ENCODE measurements at places on chromosomes 5 and 9. TPM values are rescaled to one million over a fixed set of nuclear protein-coding genes. Genes with fewer than 3 reads are reported as not detected.
A peak's percentile ranks its signal among the peaks of the same experiment; 100 is the strongest.

- no peak for DNase-seq
Observed at GRCh38 chr5:73444499-73445438, 3.8 kb downstream of the FOXD1 start.

PPP2R2B gene
- 3.5 TPM for total RNA-seq

DNA sequence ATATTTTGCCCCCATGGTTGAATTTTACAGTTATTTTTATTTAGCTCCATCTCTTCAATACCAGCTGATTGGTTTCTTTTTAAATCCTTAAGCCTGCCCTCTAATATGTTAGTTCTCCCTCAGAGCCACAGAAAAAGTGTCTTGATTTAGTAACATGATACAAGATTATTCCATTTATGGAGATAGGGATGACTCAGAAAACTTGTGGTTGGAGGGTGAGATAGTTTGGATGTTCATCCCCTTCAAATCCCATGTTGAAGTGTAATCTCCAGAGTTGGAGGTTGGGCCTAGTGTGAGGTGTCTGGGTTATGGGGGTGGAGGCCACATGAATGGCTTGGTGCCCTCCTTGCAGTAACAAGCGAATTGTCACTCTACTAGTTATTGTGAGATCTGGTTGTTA is 115.7 kb downstream of the FBXO38 start:
- no peak for DNase-seq

- DNase-seq = no peak
Observed at GRCh38 chr5:6847870-6848269, 134.6 kb downstream of the TENT4A start.

- peak; percentile 61 for DNase-seq
Observed at GRCh38 chr5:179325296-179326031, 19.8 kb downstream of the ADAMTS2 start.

DNA sequence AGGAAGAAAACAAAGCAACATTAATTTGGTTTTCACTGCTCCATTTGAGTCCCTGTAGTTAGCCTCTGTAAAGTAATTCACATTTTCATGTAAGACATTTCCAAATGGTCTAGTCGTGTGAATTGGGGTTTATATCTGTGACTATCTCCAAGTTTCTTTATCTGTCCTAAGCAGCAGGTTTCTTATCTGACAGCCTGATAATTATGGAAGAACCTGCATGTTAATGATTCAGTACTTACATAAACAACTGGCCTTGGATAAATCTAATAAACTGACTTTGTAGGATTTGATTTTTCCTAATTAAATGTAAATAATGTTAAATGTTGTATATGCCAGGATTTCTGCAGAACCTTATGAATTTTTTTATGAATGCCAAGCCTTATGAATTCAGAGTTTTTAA is 964.9 kb downstream of the NR2F1-AS1 start:
- DNase-seq = no peak

DNA sequence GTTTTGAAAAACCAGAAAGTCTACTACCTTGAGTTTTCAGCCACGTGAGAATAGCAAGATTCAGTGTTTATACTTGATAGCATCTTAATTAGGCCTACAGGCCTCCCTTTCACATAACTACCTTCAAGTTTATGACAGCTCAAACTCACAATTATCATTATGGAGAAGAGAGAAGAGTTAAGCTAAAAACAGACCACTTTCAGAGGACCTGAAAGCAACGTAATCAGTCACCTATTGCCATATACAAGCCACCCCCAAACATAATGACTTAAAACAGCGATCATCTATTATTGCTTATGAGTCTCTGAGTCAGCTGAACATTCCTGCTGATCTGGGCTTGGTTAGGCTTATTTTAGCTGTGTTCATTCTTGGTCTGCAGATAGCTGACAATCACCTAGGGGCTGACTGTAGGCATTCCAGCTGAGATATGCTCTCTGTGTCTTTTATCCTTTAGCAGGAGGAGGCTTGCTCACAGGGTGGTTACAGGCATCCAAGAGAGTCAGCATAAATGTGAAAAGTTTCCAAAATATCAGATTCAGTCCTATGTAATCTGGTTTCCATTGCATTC is 130.9 kb downstream of the COX7C start:
- DNase-seq = no peak

DNA sequence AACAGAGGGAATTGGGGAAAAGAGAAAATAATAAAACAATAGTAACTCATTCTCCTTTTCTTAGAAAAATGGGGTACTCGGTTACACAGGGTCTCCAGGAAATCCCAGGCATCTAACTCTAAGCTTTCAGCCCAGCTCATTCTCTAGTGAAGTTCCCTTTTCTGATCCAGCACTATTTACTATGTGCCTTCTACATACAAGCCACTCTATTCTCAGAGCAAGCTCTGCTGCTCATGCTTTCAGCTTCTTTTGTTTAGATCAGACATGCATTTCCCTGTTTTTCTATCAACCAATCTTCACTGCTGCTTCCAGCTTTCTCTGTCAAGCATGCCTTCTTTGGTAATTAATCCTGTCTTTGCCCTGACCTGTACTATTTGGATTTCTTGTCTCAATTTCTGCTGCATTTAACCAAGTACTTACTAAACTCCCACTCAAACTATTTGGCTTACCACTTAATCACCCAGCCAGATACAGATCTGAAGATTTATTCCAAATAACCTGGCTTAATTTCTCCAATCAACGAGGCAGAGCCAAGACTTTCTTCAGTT is 25.3 kb downstream of the OSMR start:
- no peak for DNase-seq

DNA sequence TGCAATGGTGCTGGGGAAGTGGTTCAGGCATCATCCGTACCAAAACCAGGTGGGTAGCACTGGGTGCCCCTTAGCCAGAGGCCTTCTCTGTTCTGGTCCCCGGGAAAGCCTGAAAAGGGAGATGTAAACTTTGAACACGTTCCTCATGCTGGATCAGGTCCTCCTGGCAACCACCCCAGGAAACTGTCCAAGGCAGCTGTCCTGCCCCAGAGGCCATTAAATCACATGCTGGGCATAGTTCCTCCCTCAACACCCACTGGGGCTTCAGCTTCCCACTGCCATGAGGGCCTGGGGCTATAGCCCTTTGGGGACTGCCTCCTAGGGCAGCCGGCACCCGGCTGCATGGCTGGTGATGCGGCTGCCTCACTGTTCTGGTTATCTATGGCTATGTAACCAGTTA is 228.9 kb upstream of the MVB12B start:
- DNase-seq = no peak

DNA sequence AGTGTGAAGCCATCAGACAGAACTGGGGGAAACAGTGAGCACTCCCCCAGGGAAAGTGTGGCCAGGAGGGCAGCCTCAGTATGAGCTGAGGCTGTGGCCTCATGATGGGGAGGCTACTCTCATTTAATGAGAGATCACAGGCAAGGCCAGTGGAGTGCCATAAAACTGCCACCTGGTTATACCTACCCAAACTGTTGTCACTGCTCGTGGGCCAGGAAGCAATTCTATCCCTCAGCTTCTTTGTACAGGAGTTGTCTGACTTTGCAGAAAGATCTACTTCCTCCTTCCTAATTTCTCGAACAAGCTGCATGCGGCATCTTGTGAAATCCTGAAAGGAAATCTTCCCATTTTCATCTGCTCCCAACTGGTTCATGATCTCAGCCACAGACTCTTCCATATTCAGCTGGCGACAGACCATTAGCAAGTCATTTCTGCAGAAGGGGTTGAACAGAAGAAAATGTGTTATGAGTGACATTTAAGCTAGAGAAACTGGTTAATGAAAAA is 50.0 kb downstream of the TSSK1B start:
- no peak for DNase-seq

IFNB1 gene
- not detected for total RNA-seq

DNA sequence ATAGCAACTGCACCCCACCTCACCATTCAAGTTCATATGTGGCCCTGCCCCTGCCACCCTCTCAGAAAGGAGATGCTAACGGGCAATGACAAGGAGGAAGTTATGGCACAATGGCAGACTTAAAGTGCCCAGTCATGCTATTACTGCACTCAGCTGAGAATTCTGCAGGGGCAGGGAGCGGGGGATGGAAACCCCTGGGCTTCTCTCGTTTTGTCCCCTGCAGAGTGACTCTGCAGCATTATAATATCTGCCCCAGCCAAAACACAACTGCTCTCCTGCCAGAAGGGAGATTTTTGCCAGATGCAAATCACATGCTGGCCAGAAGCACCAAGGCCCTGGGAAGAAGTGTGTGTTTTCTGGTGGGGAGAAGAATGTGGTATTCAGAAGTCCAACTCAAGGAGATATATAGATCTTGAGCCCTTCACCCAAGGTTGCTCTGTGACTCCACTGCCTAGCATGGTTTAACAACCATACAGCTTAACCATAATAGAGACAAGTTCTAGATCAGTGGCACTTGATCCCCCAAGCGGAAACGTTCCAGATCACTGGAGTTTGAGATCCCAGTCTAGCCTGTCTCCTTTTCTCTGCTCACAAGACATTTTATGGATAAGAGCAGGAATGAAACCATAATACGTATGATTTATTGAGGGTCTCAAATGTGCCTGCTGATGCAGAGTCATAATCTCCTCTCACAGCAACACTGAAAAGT is 207.0 kb upstream of the MAP3K1 start:
- peak; percentile 42 for DNase-seq

DNA sequence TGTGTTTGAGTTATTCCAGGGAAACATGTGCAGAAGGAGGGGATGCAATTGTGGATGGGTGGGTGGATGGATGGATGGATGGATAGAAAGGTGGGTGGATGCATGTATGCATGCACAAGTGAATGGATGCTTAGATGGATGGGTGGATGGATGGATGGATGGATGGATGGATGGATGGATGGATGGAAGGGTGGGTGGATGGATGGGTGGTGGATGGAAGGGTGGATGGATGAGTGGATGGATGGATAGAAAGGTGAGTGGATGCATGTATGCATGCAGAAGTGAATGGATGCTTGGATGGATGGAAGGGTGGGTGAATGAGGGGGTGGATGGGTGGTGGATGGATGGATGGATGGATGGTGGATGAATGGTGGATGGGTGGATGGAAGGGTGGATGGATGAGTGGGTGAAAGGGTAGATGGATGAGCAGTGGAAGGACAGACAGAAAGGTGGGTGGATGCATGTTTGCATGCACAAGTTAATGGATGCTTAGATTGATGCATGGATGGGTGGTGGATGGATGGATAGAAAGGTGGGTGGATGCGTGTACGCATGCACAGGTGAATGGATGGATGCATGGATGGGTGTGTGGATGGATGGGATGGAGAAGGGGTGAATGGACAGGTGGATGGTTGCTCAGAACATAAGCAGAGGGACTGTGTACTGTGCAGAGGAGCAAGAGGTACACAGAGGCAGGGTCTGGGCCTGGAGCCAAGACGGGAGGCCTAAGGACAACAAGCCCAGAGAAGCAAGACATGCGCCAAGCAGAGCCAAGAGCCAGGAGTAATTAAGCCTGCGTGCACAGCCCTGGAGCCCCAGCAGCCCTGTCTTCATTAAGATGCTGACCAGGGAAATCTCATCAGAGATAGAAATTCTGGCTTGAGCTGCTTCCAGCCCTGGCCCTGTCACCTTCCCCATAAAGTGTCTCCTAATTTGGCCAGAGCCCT is 84.6 kb upstream of the PPP1R26 start:
- DNase-seq = no peak

PLCXD3 gene
- 63.3 TPM for total RNA-seq

DNA sequence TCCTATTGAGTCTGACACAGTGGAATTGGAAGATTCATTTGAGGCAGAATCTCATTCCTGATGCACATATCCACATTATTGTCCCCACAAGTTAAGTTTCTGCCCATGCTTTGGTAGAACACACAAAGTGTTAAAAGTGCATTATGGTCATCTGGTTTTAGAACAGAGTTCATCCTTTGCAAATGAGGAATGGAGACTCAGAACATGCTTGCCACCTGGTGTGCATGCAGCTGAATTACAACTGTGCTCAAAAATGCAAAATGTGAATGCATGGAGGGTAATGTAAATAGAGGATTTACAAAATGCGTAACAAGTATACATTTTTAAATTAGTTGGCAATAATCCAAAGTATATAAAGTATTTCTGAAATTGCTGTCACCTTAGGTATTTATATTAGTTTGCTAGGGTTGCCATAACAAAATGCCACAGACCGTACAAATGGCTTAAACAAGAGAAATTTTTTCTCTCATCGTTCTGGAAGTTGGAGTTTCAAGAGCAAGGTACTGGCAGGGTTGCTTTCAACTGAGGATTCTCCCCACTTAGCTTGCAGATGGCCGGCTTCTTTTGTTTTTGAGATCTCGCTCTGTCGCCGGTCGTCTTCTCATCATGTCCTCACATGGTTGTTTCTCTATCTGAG is 671.1 kb downstream of the TAF11L14 start:
- no peak for DNase-seq

DNA sequence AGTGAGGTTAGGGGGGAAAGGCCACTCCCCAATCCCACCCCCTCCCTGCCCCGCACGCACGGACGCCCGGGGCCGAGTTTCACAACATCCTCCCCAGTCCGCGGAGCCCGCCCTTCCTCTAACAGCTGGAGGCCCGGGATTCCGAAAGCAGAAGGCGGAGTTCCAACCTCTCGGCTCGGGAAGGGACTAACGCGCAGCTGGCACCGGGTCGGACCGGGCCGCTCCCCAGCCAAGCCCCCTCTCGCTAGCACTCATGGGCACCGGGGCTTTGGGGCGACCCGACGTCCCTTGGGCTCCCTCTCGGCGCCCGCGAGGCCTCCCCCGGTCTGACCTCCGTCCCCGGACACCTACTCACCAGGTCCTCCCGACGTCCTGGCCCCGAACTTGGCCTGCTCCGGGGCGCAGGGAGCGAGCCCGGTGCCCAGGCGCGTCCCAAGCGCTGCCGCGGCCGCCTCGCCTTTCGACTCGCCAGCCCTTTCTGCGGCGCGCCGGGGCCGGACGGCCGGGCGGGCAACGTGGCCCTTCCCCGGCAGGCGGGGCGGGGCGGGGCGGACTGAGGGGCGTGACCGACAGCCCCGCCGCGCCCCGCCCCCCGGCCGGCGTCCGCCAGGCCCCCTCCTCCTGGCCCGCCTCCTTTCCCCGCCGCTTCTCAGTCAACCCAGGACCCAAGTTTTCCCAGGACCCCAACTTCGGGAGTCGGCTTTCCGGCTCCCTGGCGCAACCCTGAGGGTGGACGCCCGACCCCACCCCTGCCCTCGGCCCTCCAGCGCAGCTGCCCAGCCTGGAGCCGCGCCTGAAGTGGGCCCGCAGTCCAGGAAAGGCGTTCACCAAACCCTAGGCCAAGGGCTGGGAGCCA is at the start of gene MGAT1:
TSS of gene MGAT1 (minus strand) at position 482 of the 856 bp plus-strand sequence. CDS start 9,835 bp downstream, outside the sequence.
- peak; percentile 96 for DNase-seq

DNA sequence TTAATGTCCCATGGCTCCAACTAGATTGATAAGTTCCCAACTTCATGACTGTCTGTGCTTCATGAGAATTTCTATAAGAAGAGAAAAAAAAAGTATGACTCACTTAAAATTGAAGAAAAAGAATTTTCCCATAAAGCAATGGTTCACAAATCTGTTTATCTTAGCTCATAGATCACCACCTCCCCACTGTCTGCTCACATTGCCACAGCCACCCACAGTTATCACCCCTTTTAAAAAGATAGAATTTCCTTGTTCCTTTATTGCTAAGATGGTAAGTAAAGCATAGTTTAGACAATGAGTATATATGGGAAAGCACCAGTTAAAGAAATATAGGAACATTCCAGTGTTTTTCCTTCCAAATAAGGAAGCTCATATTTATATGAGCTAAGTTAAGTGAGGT is 67.1 kb downstream of the ALDH7A1 start:
- no peak for DNase-seq

GRCh38 chr9:84304166-84304565 is 36.4 kb downstream of the SLC28A3 start:
- DNase-seq = no peak
